Pancreas (tissue), 10 donors: ENCODE measurements at places on chromosomes 4 and X. TPM values are rescaled to one million over a fixed set of nuclear protein-coding genes. Genes with fewer than 3 reads are reported as not detected.

DNA sequence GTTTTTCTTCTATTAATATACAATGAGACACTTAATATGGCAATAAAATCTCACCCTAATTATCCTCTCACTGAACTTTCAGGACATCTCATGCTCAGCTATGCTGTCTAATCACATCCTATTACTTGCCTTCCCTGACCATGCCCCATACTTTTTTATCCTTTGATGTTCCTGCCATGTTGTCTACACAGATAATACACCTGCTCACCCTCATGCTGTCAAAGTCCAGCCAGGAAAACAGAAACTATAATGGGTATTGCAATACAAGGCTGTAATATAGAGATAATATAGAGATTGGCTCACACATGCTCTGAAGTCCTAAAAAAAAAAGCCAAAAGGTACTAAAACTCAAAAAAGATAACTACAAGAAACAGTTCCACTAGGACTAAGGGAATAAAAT is 305.4 kb downstream of the PRDM5 start:
- no peaks in the 10 kb centered on the region for H3K4me1 ChIP-seq
- DNase-seq: no peak
- no peaks in the 10 kb centered on the region for H3K27me3 ChIP-seq
- H3K27ac ChIP-seq: no peak overlapping the region

- H3K27ac ChIP-seq: no peak overlapping the region
- H3K27me3 ChIP-seq: no peaks in the 10 kb centered on the region
- H3K36me3 ChIP-seq: no peaks in the 10 kb centered on the region
- peaks cover 25% of the 10 kb centered on the region for H3K4me1 ChIP-seq
Measured at GRCh38 chr4:186939766-186940165, 216.1 kb upstream of the FAT1 start.

The PCDH18 gene
- total RNA-seq: 0.65 TPM

The CSAG2 gene
- total RNA-seq: not detected

The ZNF827 gene
- 5.2 TPM for total RNA-seq

DNA sequence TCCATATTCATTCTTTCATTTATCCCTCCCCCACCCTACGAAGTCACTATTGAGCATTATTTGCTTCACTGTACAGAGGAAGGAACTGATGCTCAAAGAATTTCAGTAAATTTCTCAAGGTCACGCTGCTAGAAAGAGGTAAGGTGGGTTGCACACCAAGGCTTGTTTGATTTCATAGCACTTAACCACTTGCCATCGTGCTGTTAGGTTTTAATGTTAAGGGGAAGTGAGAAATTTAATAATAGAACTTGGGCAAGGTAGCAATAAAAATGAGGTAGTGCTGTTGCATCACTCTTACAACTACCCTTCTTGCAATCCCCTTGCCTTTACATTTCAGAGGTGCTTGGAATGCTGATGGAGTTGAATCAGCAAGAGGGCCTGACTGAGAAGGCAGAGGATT is 343.1 kb downstream of the MID1IP1 start:
- H3K4me1 ChIP-seq: no peaks in the 10 kb centered on the region
- H3K36me3 ChIP-seq: no peaks in the 10 kb centered on the region
- no peak overlapping the region for H3K4me3 ChIP-seq
- H3K27ac ChIP-seq: no peak overlapping the region
- DNase-seq: no peak

The GABRB1 gene
- total RNA-seq: not detected

- no peaks in the 10 kb centered on the region for H3K36me3 ChIP-seq
- no peak overlapping the region for H3K4me3 ChIP-seq
- DNase-seq: no peak
- no peaks in the 10 kb centered on the region for H3K4me1 ChIP-seq
- H3K27me3 ChIP-seq: no peaks in the 10 kb centered on the region
- H3K27ac ChIP-seq: no peak overlapping the region
Measured at GRCh38 chrX:9942086-9942485, 25.1 kb upstream of the CLDN34 start.

DNA sequence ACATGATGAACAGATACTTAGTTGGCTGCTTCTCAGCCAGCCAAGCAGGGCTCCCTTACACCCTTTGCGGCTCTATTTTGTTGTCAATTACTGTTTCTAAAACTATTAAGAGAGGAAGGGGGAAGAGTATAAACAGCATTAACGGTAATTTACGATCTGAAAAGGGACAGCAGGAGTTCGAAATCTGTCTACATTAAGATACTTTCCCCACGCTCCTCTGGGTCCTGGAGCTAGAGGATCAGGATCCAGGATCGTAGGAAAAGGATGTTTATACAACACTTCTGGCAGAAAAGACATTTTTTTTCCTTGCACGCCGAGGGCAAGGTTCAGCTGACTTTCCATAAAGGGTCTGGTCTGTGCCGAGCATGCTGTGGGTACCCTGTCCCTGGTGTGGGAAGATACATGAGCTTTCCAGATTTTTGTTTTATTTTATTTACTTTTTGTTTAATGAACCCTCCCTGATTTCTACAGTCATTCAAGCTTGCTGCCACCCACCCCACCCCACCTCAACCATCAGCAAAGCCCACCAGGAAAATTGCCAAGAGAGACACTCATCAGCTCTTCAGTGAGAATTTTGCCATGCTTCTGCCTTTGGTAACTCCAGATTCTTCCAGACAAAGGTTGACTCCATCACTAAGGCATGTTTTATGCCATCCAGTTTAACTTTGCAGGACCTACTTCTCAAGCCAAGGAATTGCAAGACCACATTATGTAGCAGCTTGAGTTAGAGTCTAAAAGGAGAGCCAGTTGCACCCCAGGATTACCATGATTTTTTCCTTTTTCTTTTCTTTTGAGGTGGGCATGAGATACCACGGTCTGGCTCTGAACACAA is 188.1 kb downstream of the QDPR start:
- no peak overlapping the region for H3K4me3 ChIP-seq
- H3K36me3 ChIP-seq: no peaks in the 10 kb centered on the region

The GPR173 gene
- 0.87 TPM for total RNA-seq

The MAPK10 gene
- total RNA-seq: 10.5 TPM
